Midbrain (tissue), 1 donor: ENCODE measurements at places on chromosomes 13 and 19.

- no peak for DNase-seq
Observed at GRCh38 chr19:6723108-6723618, 2.7 kb upstream of the C3 start.

GRCh38 chr19:10761443-10762250 is 43.8 kb downstream of the DNM2 start:
- no peak for DNase-seq

GRCh38 chr13:114234645-114235421 is at the start of gene CDC16:
Gene CDC16 (plus strand): TSS chr13:114234897. CDS start chr13:114235085, 188 bp downstream.
- DNase-seq: peak; percentile 93

GRCh38 chr19:55306712-55307111 is 18.4 kb downstream of the TMEM150B start:
- no peak for DNase-seq

DNA sequence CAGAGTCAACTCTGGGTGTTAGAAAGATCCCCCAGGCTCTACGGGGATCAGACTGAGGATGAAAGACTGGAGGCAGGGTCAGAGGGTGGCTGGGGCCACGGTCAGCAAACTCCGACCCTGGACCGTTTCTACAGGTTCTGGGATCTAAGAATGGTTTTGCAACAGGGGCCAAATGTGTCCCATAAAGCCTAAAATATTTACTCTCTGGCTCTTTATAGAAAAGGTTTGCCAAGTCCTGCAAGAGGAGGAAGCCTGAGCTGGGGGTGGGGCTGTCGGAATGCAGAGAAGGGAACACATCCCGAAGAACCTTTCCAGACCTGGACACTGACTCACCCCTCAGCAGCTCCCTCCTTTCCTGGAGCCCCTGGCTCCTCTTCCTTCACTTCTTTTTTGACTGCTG is 20.7 kb downstream of the LIG1 start:
- no peak for DNase-seq

DNA sequence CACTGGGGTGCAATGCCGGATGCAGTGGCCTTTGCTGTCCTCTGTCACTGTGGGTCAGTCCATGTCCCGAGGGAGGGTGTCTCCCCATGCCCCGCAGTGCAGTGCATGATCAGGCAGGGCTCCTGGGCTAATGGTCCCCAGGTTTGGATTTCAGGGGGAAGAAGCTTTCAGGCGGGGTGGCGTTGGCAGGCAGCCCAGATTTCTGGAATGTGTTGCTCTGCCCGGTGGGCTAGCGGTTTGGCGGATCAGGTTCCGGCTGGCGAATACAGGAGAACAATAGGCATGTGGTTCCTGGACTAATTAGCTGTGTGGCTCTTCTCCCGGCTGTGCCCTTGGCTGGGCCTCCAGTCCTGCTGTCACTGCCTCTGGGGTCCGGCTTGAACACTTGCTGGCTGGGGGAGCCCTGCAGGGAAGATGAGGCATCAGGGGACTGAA is 141.3 kb downstream of the FGF9 start:
- no peak for DNase-seq

GRCh38 chr19:35731353-35731752 is 10.9 kb downstream of the IGFLR1 start:
- DNase-seq: no peak

GRCh38 chr13:98307463-98308085 is 130.5 kb upstream of the RNF113B start:
- DNase-seq: no peak

- no peak for DNase-seq
Observed at GRCh38 chr13:36261976-36262375, 35.6 kb downstream of the CCDC169 start.

DNA sequence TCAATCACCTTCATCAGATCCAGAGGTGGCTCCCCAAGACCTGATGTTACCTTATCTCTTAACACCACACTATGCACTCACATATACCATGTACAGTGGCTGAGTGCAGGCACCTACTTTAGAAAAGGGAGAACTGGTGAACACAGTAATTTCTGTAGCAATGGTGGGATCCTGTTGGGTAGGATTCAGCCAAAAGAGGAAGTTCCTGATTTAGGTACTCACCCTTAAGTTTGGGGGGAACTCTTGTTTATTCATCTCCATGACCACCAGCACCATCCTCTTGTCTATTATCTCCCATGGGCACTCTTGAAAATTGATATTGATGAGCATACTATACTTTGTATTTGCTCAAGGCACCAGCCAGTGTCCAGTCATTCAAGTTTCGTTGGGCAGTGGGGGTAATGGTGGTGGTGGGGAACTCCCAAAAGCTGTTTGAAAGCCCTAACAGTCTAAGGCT is 324.4 kb downstream of the LMO7 start:
- DNase-seq: no peak

- DNase-seq: no peak
Observed at GRCh38 chr19:13366529-13367143, 139.6 kb downstream of the CACNA1A start.

DNA sequence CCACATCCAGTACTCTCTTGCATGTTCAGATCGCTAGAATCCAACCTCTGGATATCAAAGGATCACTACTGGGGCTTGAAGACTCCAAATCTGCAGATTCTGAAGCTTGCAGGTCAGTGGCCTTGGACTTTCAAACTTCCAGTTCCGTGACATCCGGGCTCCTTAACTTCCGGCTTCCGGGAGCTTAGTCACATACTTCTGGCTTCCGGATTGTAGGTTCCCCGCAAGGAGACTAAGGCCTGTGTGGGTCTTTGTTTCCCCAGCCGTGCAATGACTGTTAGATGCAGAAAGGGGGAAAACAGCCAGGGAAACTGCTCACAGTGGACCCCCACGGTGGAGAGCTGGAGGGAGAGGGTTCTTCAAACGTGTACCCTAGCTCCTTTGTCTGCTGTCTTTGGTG is 41.4 kb downstream of the ZNF333 start:
- DNase-seq: no peak

DNA sequence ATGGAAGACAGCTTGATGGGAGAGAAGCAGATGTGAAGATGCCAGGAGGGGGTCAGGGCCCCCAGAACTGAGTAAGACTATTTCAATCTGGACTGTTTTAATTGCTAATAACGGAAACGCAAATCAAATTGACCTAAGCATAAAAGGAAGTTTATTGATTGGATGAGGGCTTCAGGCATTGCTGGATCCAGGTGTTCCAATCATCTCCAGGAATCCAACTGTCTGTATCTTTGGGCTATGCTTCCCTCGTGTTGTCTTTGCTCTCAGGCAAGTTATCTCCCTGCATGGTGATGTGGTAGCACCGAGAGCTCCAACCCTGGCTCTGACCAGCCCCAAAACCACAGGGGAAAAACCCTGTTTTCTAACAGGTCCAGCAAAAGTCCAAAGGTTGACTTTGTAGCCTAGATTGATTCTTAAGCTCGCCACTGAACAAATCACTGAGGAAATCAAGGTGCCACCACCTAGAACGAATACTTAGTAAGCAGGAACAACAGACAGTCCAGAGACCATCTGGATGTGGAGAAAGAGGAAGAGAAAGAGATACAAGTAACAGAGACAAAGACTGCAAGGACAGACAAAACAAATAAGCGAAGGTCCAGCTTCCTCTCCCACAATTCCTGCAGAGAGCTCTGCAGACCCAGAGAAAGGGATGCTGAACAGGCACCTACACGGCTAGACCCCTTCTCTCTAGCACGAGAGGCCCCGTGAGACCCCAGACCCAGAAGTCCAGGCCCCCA is 1.2 kb upstream of the C19orf81 start:
- DNase-seq: no peak

DNA sequence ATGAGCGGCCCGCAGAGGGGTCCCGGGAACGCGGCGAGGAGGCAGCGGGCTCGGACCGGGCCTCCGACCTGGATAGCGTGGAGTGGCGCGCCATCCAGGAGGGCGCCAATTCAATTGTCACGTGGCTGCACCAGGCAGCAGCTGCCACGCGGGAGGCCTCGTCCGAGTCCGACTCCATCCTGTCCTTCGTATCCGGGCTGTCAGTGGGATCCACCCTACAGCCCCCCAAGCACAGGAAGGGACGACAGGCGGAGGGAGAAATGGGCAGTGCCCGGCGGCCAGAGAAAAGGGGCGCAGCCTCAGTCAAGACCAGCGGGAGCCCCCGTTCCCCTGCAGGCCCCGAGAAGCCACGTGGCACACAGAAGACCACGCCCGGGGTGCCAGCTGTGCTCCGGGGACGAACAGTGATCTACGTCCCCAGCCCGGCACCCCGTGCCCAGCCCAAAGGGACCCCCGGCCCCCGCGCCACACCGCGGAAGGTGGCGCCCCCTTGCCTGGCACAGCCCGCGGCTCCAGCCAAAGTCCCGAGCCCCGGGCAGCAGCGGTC is 10.7 kb downstream of the C19orf25 start:
- DNase-seq: no peak

GRCh38 chr19:2282062-2282861 is at the start of gene PEAK3:
Gene PEAK3 (minus strand): TSS chr19:2282175. CDS start chr19:2280931, 1,244 bp downstream.
- peak; percentile 29 for DNase-seq

DNA sequence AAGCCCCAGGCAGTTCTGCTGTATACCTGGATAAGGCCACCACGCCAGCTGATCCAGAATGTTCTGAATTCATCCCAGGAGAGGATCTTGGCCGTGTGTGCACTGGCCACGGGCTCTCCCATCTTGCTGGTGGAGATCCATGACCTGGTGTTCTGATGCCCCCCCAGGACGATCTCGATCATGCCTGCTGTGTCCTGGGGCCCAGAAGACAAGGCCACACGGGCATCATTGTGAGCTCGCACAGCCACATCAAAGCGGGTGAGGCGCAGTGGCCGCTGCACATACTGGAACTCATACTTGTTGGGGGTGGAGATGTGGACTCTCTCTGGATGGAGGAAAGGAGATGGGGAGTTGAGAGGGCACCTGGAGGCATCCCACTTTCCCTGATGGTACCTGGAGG is 40.1 kb downstream of the F2RL3 start:
- DNase-seq: no peak

- peak; percentile 11 for DNase-seq
Observed at GRCh38 chr13:59250336-59251189, 913.2 kb downstream of the DIAPH3 start.

DNA sequence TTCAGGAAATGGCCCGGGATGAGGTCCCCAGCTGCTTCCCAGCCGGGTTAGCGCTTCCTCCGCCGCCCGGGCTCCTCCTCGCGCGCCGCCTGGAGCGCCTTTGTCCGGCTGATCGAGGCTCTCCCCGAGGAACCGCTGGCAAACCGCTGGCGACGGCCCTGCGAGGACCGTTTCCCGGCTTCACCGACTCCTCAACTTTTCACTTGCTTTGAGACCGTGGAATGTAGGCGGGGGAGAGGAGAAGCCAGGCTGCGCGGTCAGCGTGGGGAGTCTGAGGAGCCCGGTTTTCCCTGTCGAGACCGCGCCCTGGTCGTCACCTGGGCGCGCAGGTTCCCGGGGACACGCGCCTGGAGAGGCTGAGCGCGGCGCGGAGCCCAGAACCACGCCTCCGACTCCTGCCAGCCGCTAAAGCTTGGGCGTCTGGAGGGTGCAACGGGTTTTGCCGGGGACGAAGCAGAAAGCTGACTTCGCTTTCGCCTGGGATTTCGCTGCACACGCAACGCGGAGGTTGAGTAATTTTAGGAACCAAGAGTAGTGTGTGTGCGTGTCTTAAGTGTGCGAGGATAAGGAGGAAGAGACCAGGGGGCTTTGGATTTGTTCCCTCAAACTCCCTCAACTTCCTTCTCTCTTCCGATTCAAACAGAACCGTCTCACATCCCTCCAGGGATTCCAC is 7.3 kb upstream of the DGKH start:
- DNase-seq: peak; percentile 28

- DNase-seq: peak; percentile 55
Observed at GRCh38 chr13:105202354-105202753, 1333.1 kb downstream of the EFNB2 start.

GRCh38 chr19:17245535-17245984 is at the start of gene NR2F6:
Gene NR2F6 (minus strand): TSS chr19:17245919. CDS start chr19:17245220, 699 bp downstream.
- no peak for DNase-seq

DNA sequence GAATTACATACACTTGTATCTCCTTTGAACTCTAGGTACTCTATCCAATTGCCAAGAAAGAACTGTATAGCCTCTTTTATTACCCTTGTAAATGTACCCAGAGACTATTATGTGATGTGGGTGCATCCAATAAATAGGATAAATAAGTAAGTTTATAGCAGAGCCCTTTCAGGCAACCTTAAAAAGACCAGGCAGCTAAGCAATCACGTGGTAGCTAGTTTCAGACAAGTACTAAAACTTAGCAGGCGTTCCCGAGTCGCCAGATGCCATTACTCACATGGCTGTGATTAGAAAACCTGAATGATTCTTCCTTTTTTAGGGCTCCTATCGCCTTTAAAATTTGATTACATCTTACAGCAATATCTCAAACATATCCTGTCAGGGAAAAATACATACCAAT is 1303.0 kb downstream of the EFNB2 start:
- DNase-seq: no peak

GRCh38 chr19:40471111-40471510 is 4.3 kb downstream of the SPTBN4 start:
- no peak for DNase-seq

DNA sequence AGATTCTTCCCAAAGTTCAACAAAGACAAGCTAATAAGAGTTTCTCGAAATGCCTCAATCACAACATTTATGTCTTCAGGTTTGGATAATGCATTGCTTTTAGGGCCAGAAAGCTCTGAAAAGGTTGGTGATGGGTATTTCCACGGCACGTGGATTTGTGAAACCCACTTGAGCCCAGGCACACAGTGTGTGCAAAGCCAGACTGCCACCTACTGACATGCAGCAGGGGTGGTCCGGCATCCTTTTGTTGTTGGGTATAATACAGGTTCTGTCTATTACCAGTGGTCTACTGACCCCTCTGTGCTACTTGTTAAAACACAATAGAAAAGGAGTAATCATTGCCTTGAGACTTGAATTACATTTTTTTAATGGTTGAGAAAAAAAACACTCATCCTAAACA is 225.6 kb downstream of the RAP2A start:
- DNase-seq: peak; percentile 14

DNA sequence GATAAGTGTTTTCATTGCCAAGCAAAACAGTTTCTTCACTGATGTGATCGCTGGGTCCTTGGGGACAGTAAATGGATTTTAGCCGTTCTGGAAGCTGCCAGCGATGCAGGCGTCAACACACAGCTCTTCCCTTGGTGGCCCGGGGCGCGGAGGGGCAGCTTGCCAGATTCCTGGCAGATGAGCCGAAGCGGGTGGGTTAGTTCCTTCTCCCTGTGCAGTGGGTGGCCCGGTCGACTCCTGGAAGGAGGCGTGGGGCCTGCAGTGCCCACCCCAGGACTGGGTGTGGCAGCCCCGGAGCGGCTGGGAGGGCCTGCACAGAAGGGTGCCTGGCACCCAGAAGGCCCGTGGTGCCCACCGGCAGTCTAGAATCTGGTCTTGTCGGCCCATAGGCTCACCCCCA is 69.0 kb downstream of the KDM4B start:
- no peak for DNase-seq

DNA sequence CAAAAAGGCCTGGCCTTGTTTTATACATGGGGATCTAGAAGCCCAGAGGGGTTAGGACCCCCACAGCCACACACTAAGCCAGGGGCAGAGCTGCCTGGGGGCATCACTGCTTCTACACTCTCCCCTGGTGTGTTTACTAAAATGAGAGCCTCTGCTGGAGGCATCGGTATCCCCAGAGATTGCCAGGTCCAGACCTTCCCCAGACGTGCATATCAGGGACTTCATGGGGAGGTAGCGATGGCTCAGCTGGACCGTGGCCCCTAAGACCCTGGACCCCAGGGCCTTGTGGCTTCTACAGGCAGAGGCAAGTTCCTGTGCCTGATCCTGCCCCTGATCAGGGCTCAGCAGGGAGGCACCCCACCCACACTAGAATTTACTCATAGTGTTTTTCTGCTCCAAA is 13.5 kb downstream of the CLPTM1 start:
- DNase-seq: no peak

GRCh38 chr13:23763318-23763717 is 125.9 kb downstream of the MIPEP start:
- DNase-seq: no peak

- DNase-seq: peak; percentile 56
Observed at GRCh38 chr13:87669379-87669978, 1.7 kb upstream of the SLITRK5 start.
